ENCODE measurements at places on chromosomes 1 and 21.
A peak's percentile ranks its signal among the peaks of the same experiment; 100 is the strongest.

GRCh38 chr1:230768903-230769570 lies 21.8 kb downstream of the CAPN9 start:
- DNase-seq, result no peak

DNA sequence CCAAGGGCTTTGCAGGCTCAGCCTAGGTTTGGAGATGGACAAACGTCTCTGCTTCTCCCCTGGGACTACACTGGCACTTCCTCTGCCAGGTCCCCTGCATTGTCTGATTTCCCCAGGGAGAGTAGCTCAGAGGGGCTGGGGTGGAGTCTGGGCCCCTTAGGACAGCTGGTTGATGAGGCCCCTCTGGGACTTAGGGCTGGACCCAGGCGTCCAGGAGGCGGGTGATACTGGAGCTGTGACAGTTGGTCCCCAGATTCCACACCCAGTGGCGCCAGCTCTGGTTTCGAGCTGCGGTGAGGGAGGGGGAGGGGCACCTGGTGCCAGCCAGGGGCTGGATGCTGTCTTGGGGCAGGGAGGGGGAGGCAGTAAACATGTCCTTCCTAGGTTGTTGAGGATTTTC lies 7.4 kb upstream of the MEX3A start:
- no peak for DNase-seq

DNA sequence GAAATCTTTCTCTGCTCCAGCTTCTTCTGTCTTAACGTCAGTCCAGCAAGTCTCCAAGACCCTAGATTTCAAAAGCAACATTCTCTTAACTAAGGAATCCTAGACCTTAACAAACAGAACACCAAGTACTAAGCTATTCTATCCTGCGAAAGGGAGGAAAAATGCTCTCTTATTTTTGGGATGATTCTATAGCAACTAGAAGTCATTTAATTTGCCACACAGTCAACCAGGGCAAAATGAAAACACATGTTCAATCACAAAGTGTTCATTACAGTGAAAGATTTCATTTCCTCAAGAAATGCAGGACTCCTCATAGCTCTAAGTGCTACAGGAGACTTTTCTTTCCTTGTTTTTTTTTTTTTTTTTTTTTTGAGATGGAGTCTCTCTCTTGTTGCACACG lies 36.2 kb upstream of the DOCK7 start:
- no peak for DNase-seq

- no peak for DNase-seq
These were observed 20.4 kb upstream of the RCAN1 start for GRCh38 chr21:34635307-34635706.

DNA sequence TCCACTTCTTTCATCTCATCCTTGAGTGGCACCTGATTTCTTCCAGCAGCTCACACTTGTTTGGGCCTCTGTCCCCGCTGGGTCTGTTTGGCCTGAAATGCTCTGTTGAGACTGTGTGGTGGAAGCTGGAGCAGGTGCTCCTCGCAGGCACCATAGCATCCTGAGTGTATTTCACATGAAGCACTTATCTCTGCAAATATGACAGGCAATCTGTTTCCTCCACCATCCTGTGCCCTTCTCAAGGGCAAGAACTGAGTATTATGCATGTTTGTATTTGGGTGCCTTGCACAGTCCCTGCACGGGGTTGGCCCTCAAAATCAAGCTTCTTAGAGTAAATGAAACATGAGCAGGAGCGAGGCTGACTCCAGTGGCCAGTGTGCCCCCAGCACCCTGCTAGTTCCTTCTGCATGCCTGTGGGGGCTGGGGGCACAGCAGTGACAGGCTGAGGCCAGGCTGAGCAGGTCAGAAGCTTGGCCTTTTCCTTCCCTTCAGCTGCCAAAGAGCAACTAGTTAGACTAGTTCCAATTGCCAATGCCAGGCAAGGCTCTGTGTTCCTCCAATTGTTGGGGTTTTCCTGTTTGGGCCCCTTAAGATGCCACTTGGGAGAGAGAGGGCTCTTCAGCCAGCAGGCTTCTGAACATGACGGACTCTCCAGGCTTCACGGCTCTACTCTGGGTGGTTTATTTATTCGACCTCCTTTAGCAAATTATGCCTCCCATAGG lies 129.6 kb upstream of the ATP1A1 start:
- DNase-seq, result no peak

DNA sequence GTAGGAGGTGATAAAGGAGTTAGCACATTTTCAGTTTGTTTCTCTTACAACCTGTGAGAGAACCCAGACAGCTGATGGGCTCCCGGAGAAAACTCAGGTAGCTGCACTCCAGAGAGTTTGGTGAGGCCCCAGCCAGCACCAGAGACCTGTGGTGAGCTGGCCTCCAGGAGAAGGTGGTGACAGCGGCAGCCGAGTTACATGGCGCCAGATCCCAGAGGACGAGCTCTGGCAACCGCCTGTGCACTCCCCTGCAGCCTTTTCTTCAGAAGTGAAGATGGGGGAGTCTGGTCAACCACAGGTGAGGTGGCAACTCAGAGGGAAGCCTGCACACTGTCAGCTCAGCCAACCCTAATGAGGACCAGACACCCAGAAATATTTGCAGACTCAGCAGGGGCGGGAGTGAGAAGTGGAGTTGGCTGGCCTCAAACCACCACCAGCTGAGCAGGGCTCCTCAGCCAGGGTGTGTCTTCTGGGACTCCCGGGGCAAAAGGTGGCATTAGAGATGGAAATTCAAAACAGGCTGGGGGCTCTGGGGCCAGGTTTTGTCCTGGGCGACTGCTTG lies 209.7 kb downstream of the SETD4 start:
- peak; percentile 61 for DNase-seq

- peak; percentile 67 for DNase-seq
These were observed 59.8 kb downstream of the IL12RB2 start for GRCh38 chr1:67367370-67368045.

GRCh38 chr1:85991261-85991660 lies 165.3 kb downstream of the COL24A1 start:
- no peak for DNase-seq

DNA sequence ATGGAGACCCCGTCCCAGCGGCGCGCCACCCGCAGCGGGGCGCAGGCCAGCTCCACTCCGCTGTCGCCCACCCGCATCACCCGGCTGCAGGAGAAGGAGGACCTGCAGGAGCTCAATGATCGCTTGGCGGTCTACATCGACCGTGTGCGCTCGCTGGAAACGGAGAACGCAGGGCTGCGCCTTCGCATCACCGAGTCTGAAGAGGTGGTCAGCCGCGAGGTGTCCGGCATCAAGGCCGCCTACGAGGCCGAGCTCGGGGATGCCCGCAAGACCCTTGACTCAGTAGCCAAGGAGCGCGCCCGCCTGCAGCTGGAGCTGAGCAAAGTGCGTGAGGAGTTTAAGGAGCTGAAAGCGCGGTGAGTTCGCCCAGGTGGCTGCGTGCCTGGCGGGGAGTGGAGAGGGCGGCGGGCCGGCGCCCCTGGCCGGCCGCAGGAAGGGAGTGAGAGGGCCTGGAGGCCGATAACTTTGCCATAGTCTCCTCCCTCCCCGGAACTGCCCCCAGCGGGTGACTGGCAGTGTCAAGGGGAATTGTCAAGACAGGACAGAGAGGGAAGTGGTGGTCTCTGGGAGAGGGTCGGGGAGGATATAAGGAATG lies 505 bp downstream of the LMNA start:
- DNase-seq, result no peak

- no peak for DNase-seq
These were observed 47.5 kb downstream of the KIF1B start for GRCh38 chr1:10257851-10258250.

DNA sequence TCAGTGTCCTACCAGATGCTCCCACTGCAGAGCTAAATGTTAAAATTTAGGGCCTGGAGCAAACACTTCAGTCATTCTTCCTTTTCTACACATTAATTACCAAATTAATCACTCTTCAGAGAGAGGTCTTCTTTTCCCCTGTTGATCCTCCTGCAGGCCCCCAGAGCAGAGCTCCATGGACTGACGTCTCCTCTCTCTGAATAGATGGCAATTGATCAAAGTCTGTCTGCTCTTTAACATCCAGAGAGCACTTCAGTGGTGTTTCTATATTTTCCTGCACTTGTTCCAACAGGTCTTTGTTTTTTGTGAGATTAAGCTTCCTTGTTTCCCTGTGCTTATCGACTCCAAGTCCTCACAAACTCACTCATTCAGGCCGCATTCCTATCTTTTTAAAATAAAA lies 239.3 kb downstream of the SIPA1L2 start:
- no peak for DNase-seq

DNA sequence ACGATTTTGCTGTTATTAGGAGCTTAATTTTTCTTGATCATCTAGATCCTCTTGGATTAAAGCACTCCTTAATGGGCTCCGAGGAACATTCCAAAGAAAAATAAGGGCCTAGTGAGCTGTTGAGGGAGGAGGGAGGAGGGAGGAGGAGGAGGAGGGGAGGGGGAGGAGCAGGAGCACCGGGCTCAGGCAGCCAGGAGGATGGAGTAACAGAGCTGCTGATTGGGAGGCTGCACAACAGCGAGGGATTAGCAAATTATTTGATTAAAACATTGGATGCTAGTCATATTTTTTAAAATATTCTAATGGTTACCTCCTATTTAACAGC lies 302.1 kb upstream of the RRP15 start:
- no peak for DNase-seq

DNA sequence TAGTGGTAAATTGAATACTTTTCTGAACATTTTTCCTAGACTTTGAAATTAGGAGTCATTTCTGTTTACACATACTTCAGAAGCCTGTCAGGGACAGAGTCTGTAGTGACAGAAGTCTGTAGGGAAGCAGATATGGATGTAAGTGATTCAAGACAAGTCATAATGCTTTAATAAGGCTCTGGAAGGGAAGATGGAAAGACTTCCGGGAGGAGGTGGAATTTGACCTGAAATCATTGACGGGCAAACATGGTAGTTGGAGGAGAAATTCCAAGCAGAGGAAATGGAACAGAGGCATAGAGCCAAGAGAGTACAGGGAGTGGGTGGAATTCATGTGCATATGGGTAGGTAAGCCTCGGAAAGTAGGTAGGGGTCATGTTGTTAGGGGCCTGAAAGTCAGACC lies 22.5 kb downstream of the CAMTA1 start:
- no peak for DNase-seq

DNA sequence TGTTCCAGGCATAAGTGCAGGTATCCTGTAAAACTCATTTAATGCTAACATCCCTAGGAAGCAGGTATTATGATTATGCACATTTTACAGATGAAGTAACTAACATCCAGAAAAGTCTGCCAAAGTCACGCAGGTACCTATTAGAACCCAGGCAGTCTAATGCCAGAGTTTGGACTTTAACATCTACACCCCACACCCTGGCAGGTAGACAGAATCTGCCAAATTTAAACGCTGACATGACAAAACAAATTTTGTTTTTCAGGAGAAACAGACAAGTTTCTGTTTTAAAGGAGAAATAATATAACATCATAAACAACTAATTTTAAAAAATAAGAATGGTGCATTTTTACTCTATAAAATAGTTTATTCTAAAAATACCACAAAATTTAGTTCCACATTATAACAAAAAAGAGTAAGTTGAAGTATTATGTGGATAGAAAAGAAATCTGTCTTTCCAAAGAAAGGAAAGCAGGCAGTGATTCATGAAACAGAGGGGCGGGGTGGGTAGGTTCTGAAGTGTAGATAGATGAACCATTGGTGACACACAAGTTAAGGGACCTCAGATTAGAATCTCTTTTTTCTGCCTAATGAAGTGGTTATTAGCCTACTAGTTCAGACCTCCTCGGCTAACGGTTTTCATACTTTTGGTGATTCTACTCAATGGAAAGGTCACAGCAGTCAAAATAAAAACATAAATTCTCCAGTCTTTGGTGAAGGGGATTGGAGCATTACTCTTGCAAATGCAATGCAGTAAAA lies 1.7 kb downstream of the ASPM start:
- DNase-seq, result no peak

GRCh38 chr1:75472971-75473603 lies 137.8 kb downstream of the SLC44A5 start:
- no peak for DNase-seq

DNA sequence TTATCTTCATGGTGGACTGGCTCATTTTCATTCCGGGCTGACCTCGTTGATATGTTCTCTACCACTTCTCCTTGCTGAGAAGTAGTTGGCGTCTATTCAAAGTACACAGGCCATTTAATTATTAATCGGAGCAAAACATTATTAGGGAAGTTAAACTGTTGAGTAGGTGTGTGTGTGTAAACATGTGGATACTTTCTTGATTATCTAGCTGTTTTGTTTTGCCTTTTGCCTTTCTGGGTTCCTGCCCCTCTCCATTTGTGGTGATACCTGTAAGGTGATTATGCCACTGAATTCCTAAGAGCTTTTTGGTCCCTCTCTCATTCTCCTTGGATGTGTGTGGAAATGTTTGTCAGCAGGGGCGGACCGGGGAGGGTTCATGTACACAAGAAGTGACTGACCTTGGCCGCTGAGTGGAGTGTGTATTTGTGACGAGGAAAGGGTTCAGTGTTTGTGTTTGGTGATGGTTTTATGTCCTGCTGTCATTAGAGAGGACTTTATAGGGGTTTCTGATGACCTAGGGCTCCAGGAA lies 56.6 kb upstream of the PPP2R5A start:
- no peak for DNase-seq

DNA sequence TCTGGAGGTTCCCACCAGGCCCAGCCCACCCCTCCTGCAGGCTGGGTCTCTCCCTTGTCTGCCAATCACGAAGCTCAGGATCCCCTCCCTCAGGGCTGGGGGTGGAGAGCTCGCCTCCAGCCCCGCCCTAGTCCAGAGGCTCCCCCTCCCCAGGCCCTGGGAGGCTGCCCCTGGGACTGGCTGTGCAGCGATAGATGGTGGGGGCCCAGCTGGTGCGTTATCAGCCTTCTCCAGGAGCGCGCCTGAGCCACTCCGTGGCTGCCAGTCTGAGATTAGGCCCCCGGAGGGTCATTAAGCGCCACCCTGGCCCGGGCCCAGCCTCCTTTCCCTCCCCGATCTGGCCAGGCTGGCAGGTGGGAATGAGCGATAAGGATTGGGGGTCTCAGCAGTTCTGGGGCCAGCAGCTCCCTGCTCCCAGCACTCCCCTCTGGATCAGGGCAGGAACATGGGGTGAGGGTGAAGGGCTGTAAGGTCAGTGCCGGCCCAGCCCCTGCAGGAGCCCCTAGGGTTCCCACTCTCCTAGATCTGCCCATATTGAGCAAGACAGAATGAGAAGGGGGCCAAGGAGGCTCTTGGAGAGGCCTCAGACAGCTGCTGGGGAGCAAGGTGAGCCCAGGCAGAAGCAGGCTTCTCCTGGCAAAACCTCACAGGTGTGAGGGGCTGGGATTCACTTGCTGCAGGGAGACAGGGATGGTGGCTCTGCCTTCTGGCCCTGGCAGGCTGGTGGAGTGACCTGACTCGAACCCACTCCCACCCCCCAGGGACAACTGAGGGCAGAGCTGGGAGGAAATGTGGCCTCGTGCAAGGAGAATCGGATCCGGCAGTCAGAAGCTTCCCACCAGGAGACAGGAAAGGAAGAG lies 8.5 kb downstream of the PDZK1IP1 start:
- no peak for DNase-seq

- no peak for DNase-seq
These were observed 20.6 kb upstream of the TTC34 start for GRCh38 chr1:2821966-2822620.

GRCh38 chr1:7610936-7611335 lies 160.2 kb upstream of the VAMP3 start:
- DNase-seq, result peak; percentile 25

- DNase-seq, result no peak
These were observed 3.9 kb upstream of the RPTN start for GRCh38 chr1:152162792-152163463.
